Activated T-helper 1 cell treated with anti-CD3 and anti-CD28 coated beads, Interleukin-2, amount 50 U/mL, for 16 hours (primary cell): ENCODE measurements at places on chromosomes 11 and 22.

- no peak for DNase-seq
Measured at GRCh38 chr11:117197516-117198456, 1.4 kb upstream of the TAGLN start.

- DNase-seq, result no peak
Measured at GRCh38 chr11:12284316-12285050, 92.9 kb upstream of the PARVA start.

- DNase-seq, result no peak
Measured at GRCh38 chr11:66889960-66890359, 33.1 kb downstream of the LRFN4 start.

GRCh38 chr11:128867277-128867676 is at the start of gene KCNJ1:
KCNJ1 (minus strand) TSS chr11:128867296; CDS start chr11:128840243, 27,053 bp downstream.
- no peak for DNase-seq

GRCh38 chr11:94815705-94816344 is 47.7 kb downstream of the AMOTL1 start:
- DNase-seq, result no peak

DNA sequence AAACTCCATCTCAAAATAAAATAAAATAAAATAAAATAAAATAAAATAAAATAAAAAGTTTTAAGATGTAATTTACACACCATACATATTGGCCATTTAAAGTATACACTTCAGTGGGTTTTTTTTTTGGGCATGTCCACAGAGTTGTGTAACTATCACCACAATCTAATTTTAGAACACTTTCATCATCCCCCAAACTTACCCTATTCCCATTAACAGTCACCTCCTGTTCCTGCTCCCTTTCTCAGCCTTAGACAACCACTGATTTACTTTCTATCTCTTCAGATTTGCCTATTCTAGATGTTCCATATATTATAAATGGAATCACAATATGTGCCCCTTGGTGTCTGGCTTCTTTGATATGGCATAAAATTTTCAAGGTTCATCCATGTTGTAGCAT is 4.6 kb upstream of the ACER3 start:
- no peak for DNase-seq
